ENCODE measurements at places on chromosomes 16 and 17.

- no peak for DNase-seq
Measured at GRCh38 chr17:66491213-66491612, 188.8 kb downstream of the PRKCA start.

GRCh38 chr16:77856438-77857160, 68.2 kb downstream of the VAT1L start:
- DNase-seq, result no peak

- DNase-seq, result peak; percentile 92
Measured at GRCh38 chr17:78343543-78344201, 16.2 kb downstream of the SOCS3 start.

DNA sequence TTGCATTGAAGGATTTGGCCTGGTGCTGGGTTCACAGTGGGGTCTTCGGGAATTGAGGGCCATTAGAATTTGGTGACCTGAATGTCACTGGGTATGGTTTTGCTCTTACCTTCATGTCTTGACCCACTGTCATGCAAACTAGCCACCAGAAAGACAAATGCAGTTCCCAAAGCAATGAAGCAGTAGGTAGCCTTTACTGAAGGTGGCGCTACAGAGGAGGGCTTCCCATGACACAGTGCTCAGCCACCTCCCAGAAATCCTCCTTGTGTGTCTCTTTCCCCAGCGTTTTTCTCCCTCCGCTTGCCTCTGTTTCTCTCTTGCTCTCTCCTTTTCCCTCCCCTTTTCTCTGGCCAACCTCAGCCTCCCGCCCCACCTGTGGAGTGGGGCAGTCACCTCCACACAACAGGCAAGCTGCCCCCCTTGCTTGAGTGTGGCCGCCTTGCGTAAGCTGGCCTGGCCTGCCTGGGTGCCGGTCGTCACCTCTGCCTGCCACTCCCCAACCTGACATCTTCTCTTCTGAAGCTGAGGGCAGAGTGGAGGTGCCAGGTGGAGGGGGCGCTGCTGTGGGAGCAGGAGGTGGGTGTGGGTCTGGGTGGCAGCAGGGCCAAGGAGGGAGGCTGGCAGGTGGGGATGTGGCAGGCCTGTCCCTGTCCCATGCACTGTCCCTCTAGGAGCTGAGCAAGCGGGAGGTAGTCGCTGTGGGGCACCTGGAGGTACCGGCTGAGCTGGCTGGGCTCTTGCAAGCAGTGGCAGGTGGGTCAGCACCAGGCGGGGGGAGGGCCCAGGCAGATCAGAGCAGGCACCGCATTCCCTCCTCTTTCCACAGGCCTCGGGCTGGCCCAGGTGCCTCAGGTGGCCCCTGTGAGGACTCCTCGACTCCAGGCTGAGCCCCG, 34.7 kb downstream of the MYO15A start:
- DNase-seq, result peak; percentile 63

DNA sequence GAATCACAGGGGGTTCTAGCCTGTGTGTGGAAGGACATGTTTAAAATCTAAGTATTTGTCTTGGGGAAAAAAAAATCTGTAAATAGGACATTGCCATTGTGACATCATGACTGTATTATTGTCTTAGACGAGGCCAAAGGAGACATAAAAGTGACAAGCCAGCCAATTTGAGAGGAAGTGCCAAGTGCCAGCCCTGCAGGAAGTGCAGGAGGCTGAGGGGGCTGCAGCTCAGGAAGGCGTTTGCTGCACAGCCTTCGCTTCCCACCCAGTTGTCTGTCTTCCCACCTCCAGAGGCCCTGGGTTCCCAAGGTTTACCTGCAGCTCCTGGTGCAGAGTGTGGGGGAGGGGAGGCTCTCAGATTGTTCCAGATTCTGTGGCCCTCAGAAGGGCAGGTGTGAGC, 1.3 kb downstream of the ADCY7 start:
- DNase-seq, result peak; percentile 40

GRCh38 chr17:75271955-75272847, 1.2 kb upstream of the MIF4GD start:
- peak; percentile 50 for DNase-seq

DNA sequence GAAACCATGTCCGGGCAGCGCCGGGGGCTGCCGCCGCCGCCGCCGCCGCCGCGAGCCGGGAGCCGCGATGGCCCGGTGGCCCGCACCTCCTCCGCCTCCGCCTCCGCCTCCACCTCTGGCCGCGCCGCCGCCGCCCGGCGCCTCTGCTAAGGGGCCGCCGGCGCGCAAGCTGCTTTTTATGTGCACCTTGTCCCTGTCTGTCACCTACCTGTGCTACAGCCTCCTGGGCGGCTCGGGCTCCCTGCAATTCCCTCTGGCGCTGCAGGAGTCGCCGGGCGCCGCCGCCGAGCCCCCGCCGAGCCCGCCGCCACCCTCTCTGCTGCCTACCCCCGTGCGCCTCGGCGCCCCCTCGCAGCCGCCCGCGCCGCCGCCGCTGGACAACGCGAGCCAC, 587 bp downstream of the HS3ST4 start:
- DNase-seq, result no peak

DNA sequence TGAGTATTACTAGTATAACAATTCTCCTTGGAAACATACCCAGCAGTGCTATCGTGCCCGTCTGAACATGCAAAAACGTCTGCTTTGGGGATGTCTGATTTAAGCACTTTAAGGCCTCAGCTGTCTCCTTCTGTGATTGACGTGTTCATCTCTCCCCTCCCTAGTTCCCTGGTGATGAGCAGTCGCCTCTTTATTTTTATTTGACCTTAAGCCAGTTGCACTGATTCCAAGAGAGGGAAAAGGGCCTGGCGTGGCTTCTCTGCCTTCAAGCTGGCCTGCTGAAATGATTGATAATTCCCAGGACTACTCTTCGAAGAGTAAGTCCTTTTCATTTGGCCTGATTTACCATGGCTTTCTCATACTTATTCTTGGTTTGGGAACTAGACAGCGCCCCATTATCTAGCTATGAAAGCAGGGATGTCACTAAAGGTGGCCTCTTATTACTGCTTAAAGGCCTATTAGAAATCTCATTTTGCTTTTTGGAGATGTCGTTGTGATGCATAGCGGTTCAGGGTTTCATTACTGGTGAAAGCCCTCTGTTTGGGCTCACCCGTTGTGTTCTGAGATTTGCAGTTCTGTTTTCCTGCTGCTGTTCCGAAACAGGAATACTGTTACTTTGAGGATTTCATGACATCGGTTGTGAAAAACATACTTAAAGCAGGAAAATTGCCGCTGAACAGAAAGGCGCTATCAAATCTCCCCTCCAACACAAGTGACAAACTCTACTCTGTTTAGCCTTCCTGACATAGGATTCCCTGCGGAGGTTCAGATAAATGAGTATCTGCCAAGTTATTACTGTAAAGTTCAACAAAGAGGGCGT, 65.5 kb downstream of the IQCK start:
- DNase-seq, result no peak

DNA sequence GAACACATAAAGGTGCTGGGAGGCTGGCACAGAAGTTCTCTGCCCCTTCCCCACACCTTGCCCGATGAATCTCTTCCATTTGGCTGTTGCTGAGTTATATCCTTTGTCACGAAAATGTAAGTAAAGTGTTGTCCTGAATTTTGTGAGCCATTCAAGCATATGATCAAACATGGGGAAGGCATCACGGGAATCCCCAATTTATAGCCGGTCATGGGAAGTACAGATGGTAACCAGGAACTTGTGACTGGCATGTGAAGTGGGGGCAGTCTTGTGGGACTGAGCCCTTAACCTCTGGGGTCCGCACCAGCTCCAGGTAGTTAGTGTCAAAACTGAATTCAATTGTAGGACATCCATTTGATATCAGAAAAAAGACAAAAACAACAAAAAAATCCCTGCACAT, 13.2 kb downstream of the TOM1L2 start:
- no peak for DNase-seq

DNA sequence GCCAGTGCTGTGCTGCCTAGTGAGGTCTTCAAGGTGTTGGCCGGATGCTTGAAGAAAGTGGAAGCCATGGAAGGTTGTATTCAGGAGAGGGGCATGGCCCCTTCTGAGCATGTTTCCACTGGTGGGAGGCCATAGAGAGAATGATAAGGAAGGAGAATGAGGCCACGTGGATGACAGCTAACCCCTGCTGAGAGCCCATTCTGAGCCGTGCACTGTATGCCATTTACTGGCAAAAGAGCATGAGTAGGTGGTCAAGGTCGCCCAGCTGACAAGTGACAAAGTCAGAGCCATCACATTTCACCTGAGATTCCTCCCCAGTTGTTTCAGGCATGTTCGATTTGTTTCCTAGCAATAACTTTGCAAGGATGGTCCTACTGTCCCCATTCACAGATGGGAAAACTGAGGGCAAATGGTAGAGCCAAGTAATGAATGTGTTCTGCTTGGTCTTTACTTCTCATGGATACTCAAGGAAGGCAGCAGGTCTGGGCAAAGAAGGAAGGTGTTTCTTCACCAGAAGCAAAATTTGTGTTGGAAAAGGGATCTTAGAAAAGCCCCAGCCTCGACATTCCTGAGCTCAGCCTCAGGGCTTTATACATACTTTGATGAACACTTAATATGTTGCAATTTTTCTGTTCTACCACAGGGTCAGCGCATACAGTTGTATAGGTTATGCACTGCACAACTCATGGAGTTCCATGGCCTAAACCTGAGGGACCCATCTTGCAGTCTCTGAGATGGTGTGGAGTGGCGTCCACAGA, 10.5 kb upstream of the NKD1 start:
- no peak for DNase-seq

DNA sequence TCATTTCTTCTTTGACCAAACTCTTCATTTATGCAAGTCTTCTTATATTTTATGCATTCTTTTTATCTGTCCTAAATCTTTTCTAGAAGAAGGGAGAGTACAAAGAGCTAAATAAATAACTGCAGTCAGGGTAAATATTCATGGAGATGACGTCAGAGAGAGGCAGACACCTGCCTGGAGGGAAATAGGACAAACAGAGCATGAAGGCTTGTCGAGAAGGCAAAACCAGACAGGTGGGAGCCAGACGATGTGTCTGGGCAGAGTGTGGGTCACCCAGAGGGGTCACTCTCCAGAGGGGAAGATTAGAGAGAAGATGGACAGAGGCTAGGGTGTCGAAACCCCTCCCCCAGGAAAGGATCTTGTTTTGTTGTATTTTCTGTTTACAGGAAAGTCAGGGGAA, 78.3 kb upstream of the RPL38 start:
- no peak for DNase-seq
